Adipocyte (in vitro differentiated cells): ENCODE measurements at places on chromosomes 11 and 22.

DNA sequence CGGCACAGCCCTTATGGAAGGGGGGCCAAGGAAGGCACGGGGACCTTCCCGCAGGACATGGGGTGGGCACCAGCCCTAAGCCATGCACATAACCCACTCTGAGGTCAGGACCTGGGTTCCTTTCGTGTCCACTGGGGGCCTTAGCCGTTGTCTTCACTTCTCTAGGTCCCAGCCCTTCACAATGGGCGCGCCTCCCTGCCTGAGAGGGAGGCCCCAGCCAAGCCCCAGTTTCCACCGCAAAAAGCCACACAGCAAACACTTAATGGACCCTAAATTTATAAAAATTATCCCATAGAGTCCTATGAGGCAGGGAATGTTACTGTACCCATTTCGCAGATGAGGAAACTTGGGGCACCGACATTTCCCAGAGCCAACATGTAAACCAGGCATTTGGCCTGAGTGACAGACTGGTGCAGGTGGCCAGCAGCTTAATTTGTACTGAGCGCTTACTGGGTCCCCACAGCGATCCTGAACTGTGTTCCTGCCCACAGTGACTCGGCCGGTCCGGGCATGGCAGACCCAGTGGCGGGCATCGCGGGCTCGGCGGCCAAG, 1.2 kb downstream of the GAS2L1 start:
- DNase-seq, result no peak

DNA sequence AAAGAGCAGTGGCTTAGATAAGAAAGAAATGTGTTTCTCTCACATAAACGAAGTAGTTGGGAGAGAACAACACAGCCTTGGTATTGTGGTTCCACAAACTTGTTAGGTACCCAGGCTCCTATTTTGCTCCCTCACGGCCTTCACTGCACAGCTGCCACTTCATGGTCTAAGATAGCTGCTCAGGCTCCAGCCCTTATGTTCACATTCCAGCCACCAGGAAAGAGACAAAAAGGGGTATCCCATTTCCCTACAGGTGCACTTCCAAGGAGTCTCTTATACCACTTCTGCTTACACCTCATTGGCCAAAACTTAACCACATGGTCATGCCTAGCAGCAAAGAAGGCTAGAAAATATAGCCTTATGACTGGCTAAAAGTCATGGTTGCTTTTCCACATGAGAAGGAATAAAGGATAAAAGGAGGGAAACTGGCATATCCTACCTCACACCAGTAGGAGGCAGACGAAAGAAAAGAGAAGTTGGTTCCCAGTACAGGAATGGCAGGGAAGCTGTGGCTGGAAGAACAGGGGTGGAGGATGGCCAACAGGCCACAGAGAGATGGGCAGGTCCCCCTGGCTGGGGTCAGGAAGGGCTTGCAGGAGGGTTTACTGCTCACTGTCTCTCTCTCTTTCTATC, 5.4 kb upstream of the HDHD5 start:
- DNase-seq, result no peak

GRCh38 chr22:30289980-30290313, 642 bp upstream of the CASTOR1 start:
- DNase-seq, result no peak

- DNase-seq, result peak; percentile 78
Measured at GRCh38 chr11:2898366-2899079, 12.9 kb upstream of the CDKN1C start.

GRCh38 chr22:41448189-41448808, 1.7 kb upstream of the TOB2 start:
- DNase-seq, result peak; percentile 99

DNA sequence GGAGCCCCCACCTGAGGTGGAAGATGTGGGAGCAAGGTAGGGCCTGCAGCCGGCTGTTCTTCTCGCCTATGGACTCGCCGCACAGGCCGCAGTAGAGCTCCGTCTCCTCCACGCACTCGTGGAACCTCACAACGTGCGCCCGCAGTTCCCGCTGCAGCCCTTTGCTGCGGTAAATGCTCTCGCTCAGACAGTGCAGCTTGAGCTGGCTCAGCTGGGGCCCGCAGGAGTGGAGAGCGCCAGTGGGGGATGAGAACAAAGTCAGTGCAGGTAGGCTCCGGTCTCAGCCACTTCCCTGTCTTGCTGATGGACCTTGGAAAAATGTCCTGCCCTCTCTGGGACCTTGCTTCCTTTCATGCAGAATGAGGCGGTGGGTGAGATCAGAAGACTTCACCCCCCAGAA, 10.2 kb downstream of the RAPSN start:
- DNase-seq, result no peak

DNA sequence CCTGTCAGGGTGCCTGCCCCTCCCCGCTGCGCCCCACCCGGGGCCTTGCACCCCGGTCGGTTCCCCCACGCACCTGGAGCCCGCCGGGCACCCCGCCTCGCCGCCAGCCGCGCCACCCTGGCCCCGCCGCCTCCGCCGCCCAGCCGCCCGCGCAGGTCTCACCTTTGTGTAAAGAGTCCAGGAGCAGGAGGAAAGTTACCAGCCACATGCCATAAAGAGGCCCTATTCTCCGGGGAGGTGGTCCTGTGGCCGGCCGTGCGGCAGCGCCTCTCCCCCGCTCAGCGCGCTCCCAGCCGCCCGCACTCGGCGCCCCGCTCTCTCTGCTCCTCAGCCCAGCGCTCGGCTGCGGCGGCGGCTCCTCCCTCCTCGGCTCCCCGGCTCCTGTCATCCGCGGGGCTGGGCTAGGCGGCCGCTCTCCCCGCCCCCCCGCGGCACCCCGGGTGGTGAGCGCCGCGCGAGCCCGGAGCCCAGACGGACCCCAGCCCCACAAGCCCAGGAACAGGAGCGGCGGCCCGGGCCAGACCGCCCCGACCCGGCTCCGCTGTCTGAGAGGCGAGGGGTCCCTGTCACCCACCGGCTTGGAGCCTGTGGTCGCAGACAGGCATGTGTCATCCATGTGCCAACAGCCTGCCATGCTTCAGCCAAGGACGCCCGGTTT, at the start of gene DSCAML1:
TSS of gene DSCAML1 (minus strand) at position 345 of the 658 bp plus-strand sequence. CDS start at position 208, 137 bp downstream.
- DNase-seq, result no peak

DNA sequence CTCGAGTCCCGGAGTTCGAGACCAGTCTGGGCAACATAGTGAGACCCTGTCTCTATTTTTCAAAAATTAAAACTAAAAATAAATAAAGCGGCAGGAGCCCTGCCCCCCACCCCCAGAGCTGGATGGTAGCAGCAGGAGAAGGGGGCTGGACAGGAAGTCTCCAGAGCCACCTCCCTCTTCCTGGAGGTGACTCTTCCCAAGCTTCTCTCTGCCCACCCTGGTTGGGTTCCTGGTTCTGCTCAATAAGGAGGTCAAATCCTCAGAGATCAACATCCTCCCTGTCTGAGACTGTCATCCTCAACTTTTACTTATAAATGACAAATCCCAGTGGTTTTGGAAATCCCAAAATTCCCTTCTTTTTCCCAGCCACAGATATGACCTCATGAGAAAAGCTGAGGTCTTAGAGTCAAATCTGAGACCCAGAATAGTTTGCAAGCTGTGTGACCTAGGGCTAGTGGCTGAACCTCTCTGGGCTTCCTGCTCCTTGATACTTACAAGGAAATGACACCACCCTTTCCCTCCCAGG, 987 bp downstream of the C1QTNF6 start:
- DNase-seq, result no peak

DNA sequence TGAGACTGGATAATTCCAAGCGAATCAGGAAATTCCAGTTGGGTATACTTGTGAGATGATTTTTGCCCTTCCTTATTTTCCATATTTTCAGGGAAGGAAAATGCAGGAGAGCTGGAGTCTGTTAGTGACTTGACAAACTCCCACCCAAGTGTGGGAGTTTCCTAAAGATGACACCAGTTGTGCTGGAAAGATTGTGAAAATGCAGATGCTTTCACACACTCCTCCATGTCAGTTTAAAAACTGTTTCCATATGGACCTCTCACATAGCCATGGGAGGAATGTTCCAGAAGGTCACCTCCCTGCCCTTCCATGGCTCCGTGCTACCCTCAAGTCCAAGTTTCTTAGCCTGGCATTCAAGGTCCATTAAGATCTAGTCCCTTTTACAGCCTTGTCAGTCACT, 350.7 kb upstream of the NARS2 start:
- DNase-seq, result no peak

DNA sequence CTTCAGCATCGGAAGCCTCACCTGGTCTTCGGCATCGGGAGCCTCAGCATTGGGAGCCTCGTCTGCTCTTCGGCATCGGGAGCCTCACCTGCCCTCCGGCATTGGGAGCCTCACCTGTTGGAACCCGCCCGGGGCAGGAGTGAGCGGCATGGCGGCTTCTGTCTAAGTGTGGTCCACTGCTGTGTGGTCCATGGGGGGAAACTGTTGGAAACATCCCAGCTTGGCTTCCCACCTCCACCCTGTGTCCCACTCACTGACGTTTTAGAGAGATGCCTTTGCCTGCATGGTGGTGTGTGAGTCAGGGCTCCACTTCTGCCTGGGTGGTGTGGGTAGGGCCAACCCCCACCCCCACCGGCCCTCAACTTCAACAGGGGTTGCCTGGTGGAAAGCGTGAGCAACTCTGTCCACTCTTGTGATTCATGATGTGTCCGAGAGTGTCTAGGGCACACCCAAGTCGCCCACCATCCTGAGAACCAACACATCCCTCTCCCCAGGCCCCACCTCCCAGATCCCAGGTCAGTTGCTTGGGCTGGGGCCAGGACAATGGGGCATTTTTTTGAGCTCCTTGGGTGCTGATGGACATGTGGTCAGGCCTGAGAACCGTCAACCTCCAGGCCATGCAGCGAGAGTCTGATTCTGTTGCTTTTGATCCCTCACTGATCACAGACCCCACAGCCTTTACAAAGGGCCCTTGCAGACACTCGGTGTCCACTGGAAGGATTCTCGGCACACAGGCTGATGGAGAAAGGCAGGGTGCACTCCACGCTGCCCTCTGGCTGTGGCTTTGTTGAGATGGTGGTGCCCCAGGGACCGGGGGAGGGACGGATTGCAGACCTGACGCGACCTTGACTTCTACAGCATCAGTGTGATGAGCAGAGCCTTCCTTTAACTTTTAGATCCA, 406.7 kb downstream of the TBC1D22A start:
- peak; percentile 3 for DNase-seq

DNA sequence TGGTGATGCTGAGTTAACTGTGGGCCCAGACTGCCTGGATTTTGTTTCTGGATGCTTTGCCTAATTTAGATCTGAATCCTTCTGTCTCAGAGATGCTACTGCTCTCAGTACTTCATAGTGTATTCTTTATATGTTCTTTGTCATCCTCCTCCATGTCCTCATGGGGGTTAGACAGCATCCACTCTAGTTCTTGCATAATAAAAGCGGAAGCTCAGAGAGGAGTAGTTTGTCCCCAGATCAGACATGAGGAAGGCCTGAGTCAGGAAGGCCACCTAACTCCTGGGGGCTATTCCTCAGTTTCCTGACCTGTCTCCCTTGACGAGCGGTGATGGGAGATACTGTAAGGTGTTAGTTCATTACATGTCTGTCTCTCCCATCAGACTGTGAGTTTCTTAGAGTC, 90.2 kb downstream of the SCN3B start:
- DNase-seq, result no peak

- no peak for DNase-seq
Measured at GRCh38 chr22:49667236-49667635, 160.4 kb downstream of the BRD1 start.

- DNase-seq, result no peak
Measured at GRCh38 chr11:20912922-20913512, 243.6 kb downstream of the NELL1 start.

- DNase-seq, result no peak
Measured at GRCh38 chr11:62999649-63000048, 14.9 kb upstream of the SLC22A6 start.

DNA sequence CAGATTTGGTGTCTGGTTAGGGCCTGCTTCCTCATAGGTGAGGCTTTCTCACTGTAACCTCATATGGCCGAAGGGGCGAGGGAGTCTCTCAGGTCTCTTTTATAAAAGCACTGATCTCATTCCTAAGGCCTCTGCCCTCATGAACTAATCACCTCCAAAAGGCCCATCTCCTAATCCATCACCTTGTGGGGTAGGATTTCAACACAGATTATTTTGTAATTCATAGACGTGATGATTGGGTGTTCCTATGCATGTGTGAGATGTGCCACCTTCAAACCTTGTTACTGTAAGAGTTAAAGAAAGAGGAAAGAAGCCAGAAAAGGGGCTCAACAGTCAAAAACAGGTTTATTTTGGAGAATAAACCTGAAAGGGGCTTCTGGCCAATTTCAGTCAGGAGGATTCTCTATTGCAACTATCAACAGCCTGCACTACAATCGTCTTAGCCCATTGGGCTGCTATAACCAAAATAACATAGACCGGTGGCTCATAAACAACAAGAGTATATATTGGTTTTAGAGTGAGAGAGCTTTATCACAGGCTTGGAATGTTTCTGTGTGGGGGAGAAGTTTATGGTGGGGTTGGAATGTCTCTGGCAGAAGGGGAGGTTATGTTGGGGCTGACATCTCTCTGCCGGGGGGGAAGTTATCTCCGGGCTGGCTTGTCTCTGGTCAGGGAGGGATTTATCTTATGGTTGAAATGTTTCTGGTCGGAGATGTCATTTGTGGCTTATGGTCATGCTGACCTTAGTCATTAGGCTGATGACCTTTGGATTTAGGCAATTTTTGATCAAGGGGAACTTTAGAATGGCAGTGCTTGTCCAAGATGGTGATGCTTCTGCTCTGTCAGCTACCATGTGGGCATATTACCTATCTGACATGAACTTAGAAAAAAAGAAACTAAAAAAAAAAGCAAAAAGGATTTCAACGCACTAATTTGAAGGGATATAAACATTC, 35.1 kb downstream of the CSF2RB start:
- no peak for DNase-seq

DNA sequence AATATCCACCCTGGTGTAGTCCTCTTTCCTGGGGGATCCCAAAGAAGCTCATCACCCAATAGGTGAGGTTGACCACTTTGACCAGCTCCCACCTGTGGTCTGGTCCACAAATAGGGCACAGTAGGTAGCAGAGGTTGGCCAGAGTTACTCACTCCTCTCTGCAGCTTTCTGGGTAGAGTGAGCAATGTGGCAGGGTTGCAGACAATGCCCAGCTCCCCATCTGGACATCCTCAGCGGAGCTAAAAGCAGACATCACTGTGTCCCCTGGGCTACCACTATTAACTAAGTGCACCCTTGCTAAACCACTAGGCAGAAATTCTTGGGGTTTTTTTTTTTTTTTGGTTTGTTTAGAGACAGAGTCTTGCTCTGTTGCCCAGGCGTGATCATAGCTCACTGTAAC, 48.4 kb upstream of the TP53I11 start:
- no peak for DNase-seq

- DNase-seq, result peak; percentile 14
Measured at GRCh38 chr11:14417186-14417585, 58.2 kb upstream of the RRAS2 start.

DNA sequence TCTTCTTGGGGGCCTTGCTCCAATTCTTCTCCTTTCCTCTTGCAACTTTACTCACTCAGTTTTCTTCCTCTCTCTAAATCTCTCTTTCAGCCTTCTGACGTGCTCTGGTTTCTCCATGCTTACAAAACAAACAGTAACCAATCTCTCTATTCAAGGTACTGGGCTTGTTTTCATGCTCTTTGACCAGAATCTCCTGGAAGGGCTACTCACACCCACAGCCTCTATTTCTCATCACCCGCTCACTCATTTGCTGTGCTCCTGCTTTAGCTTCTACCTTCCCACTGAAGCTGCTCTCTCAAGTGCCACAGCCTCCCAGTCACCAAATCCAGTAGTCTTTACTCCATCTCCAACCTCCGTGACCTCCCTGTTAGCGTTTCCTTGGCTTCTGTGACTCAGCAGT, 60.4 kb downstream of the SERGEF start:
- no peak for DNase-seq

- no peak for DNase-seq
Measured at GRCh38 chr11:94673951-94674491, 94.1 kb upstream of the AMOTL1 start.
